ENCODE measurements at places on chromosomes 12 and 14. TPM values are rescaled to one million over a fixed set of nuclear protein-coding genes. Genes with fewer than 3 reads are reported as not detected.

DNA sequence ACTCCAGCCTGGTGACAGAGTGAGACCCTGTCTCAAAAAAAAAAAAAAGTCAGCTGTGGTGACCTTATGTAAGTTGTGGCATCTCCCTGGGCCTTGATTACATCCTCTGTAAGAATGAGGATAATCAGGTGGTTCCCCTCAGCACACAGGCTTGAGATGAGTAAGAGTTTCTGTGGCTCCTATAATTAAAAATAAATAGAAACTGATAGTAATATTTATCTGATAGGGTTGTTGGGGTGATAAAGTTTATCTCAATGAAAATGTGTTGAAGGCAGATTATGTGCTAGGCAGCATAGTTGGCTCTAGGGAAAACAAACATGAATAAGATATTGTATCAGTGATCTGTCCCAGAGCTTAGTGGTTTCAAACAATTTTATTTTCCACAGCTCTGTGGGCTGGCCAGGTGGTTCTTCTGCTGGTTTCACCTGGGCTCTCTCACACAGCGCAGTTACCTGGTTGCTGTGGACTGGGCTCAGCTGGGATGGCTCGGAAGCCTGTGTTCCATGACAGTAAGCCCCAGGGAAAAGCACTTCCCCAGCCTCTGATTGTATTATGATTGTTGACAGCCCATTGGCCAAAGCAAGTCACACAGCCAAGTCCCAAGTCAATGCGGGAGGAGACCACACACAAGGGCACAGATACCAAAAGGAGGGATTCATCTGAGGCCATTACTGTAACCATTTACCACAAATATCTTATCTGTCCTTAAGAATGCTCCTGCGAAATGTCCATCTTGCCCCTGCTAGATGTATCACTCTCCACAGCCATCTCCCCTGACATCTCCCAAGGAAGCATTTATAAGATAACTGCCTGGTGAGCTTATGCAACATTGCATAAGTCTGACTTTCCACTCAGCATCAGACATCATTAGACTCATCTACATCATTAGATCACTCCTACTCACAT, 151.7 kb downstream of the NUAK1 start:
- no peaks in the 10 kb centered on the region for H3K27me3 ChIP-seq
- no peak overlapping the region for H3K4me3 ChIP-seq
- no peak overlapping the region for H3K27ac ChIP-seq

GRCh38 chr12:72035625-72036024, 97.0 kb downstream of the TPH2 start:
- no peak for DNase-seq
- H3K36me3 ChIP-seq = no peaks in the 10 kb centered on the region
- H3K4me3 ChIP-seq = no peak overlapping the region
- H3K27me3 ChIP-seq = no peaks in the 10 kb centered on the region
- H3K27ac ChIP-seq = no peak overlapping the region

DNA sequence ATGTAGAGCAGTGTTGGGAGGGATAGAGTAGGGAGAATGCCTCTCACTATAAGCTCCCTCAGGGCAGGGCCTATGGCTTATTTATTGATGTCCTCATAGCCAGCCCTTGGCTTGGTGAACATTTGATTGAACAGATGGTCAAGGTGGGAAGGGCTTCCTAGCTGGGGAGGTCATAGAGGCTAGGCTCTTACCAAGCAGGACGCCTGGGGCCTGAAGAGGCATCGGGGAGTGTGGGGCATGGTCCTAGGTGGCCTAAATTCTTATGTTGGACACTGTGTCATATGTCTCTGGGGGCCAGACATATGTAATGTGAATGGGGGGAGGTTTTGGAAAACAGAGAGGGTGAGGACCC, 17.9 kb upstream of the KRT86 start:
- DNase-seq = no peak
- no peaks in the 10 kb centered on the region for H3K36me3 ChIP-seq
- peaks cover 6% of the 10 kb centered on the region for H3K4me1 ChIP-seq
- H3K27ac ChIP-seq = no peak overlapping the region
- H3K27me3 ChIP-seq = peaks cover 48% of the 10 kb centered on the region
- no peak overlapping the region for H3K4me3 ChIP-seq

The NEUROD4 gene
- not detected for total RNA-seq

The DLK1 gene
- not detected for total RNA-seq

The NRIP2 gene
- total RNA-seq = not detected

Measured in CD4-positive, alpha-beta T cell (primary cell).